Fibroblast of lung (primary cell): ENCODE measurements at places on chromosomes 2 and 18.
A peak's percentile ranks its signal among the peaks of the same experiment; 100 is the strongest.

GRCh38 chr2:57516698-57517340 is 529.8 kb upstream of the VRK2 start:
- peak; percentile 42 for DNase-seq

DNA sequence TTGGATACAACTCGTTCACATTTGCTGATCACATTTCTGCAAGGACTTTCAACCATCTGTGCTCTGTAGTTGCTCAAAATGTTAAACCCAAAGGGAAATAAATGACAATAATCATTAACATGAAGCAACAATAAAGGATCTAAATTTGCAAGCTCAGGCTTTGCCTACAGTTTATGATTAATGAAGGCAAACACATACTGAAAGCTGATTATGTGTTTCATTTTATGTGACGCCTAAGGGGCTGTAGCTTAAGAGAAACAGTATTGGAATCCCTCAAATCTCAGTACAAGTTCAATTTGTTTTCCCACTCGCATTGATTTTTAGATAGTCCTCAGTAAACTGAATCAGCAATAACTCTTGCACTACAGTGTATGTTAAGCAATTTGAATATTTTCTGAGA is 160.3 kb upstream of the FSIP2 start:
- DNase-seq = no peak

DNA sequence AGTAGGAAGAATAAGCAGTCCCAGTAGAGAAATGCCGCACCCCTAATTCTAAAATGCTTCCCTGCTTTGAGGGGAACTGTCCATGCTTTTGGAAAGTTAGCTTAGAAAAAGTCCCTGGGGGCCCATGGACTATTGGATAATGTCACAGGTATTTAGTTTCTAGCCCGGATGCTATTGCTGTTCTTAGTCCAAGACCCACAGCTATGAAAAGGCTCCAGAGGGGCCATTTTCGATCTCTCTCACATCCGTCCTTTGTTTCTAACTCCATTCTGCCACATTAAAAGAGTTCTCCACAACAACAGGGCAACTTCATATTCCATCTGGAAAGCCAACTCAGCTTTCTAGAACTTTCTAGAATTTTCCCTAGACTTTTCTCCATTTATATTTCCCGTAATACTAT is 47.2 kb downstream of the MGAT4A start:
- DNase-seq = no peak

DNA sequence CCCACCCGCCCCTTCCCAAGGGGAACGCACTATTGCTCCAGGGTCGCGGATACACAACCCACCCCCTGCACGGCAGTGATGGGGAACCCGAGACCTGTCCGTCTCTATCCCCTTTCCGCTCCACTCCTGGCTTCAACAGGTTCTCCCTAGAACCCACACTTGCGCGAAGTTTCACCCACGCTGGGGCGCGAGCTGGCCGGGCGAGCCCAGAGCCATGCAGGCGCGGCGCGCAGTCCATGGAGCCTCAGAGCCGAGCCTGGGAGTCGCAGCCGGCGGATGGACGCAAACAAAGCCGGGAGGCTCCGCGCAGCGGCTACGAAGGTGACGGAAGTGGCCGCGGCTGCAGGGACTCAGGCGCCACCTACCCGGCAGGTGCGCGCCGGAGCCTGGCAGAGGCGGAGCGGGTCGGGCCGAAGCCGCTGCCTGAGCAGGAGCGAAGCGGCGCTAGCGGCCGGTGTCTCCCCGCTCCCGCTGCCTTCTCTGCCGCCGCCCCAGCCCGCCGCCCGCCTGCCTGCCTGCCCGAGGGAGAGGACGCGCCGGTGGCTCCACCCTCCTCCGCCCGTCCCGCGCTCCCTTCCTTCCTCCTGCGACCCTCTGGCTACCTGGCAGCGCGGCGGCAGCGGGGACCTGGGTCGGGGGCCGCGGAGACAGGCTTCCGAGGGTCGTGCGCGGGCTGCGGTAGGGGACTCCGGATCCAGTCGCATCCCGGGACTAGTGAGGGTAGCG is 14.0 kb downstream of the ALPG start:
- no peak for DNase-seq

- DNase-seq = no peak
Measured at GRCh38 chr2:115569547-115569946, 1127.1 kb downstream of the DPP10 start.

- DNase-seq = no peak
Measured at GRCh38 chr2:73021371-73022010, 50.0 kb downstream of the SFXN5 start.

GRCh38 chr2:147553775-147554271 is 291.0 kb upstream of the ACVR2A start:
- no peak for DNase-seq
